ENCODE measurements at places on chromosomes 3 and 15. TPM values are rescaled to one million over a fixed set of nuclear protein-coding genes. Genes with fewer than 3 reads are reported as not detected.

The SIDT1 gene
- polyA plus RNA-seq, result 0.88 TPM

The GP9 gene
- 0.13 TPM for polyA plus RNA-seq

The ZNF385D gene
- polyA plus RNA-seq, result 3.9 TPM

The SCAMP5 gene
- 49.1 TPM for polyA plus RNA-seq

The UCN2 gene
- not detected for polyA plus RNA-seq

The OR5K2 gene
- not detected for polyA plus RNA-seq

The RPLP1 gene
- 1,693 TPM for polyA plus RNA-seq

The PPIB gene
- 563 TPM for polyA plus RNA-seq

The GTF2E1 gene
- 3.0 TPM for polyA plus RNA-seq

The MST1R gene
- polyA plus RNA-seq, result 6.7 TPM

The CAMP gene
- 0.88 TPM for polyA plus RNA-seq

Measured in adipose tissue (tissue), 3 donors.